Transverse colon (tissue), 4 donors: ENCODE measurements at places on chromosomes 5 and 9. TPM values are rescaled to one million over a fixed set of nuclear protein-coding genes. Genes with fewer than 3 reads are reported as not detected.

DNA sequence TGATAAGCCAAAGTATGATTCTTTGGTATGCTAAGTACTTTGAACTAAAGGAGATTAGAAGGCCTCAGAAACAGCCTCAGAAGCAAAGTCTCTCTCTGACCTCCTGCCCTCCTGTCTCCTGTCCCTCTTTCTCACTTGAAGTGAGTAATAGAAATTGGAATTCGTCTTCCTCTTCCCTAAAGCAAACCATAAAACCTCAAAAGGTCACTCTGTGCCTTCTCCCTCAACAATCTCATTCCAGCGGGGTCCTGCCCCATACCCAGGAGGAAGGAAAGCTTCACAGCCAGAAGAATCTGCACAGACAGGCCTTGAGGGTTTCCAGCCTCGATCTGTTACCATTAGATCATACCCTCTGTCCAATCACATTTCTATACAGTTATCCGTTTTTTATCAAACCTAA, 87.8 kb downstream of the HAPLN1 start:
- DNase-seq = no peak

KCNV2 gene
- total RNA-seq = not detected

RAD17 gene
- total RNA-seq = 19.1 TPM

- peak; percentile 52 for DNase-seq
Observed at GRCh38 chr5:163915481-163915961, 410.1 kb downstream of the MAT2B start.

DNA sequence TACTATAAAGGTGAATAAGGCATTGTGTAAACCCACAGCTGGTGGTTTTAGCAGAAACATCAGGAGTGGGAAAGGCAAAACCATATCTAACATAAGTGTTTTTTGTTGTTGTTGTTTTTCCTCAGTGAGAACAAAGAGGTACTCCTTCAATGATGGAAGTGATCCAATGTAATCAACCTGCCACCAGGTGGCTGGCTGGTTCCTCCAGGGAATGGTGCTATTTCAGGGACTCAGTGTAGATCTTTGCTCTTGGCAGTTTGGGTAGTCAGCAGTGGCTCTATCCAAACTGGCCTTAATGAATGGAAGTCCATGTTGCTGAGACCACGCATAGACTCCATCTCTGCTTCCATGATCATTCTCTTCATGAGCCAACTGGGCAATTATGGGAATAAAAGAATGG, 10.8 kb downstream of the DMRTA1 start:
- DNase-seq = no peak

ABO gene
- 77.4 TPM for total RNA-seq
